Gastrocnemius medialis (tissue), 4 donors: ENCODE measurements at places on chromosomes 5 and 9.

DNA sequence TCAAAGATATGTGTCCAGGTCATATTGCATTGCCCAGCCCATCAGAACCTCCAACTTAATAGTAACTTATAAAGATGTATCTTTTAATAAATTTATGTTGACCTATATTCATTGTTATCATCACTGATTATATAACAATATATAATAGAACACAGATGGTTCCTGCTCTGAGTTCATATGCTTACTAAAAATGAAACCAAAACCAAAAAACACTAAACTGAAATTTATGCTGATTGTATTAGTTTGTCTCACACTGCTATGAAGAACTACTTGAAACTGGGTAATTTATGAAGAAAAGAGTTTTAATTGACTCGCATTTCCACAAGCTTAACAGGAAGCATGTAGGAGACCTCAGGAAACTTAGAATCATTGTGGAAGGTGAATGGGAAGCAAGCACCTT is 462.5 kb upstream of the TYRP1 start:
- DNase-seq, result no peak

DNA sequence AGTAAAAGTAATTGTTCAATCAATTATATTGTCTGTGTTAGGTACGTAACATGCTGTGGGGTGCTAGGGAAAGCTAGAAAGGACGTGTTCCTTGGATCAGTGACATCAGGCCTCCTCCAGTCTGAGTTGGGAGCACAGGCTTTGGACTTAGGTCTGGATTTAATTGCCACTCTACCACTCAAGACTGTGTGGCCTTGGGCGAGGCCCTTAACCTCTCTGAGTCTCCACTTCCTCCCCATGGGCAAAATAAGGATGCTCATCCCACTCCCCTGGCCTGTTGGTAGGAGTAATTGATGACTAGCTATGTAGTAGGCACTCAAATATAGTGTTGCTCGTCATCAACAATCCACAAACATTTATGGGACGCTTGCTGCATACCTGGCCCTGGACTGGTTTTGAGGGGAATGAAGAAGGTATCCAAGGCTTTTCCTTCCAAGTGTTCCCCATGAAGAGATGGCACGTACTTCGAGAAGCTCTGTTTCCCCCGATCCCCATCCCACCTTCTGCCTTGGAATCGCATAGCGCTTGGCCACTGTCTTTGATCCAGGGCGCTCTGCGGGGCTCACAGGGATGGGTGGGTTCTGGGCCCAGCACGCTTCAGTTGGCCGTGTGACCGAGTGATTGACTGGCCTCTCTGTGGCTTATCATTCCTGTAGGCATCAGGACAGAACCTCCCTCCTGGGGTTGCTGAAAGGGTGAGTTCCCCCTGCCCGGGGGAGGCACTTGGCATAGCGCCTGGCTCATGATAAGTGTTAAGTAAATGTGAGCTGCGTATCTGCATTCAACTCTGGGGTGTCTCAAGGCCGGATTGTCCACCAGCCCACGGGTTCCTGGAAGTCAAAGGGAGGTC is 8.1 kb downstream of the FGF18 start:
- DNase-seq, result no peak

DNA sequence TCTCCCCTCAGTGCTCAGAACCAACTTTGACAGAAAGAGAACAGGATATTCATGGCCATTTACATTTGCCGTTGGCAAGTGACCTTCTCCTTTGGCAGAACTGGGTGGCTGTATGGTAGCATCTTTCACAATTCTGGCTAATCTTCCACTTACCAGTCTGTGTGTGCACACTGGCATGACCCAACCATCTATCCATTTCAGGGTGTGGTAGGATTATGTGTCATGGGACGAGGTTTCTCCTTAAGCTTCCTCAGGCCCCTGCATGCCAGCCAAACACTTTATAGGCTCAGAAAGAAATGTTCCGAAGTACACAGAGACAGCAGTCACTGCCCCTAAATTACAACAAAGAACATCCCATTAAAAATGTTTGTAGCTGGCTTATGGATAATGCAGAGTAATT is 497.1 kb downstream of the NFIB start:
- DNase-seq, result peak; percentile 68

DNA sequence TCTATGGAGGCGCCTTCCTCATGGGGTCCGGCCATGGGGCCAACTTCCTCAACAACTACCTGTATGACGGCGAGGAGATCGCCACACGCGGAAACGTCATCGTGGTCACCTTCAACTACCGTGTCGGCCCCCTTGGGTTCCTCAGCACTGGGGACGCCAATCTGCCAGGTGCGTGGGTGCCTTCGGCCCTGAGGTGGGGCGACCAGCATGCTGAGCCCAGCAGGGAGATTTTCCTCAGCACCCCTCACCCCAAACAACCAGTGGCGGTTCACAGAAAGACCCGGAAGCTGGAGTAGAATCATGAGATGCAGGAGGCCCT is 3.2 kb downstream of the CEL start:
- no peak for DNase-seq

- no peak for DNase-seq
Measured at GRCh38 chr9:107878462-107878861, 388.9 kb upstream of the KLF4 start.

DNA sequence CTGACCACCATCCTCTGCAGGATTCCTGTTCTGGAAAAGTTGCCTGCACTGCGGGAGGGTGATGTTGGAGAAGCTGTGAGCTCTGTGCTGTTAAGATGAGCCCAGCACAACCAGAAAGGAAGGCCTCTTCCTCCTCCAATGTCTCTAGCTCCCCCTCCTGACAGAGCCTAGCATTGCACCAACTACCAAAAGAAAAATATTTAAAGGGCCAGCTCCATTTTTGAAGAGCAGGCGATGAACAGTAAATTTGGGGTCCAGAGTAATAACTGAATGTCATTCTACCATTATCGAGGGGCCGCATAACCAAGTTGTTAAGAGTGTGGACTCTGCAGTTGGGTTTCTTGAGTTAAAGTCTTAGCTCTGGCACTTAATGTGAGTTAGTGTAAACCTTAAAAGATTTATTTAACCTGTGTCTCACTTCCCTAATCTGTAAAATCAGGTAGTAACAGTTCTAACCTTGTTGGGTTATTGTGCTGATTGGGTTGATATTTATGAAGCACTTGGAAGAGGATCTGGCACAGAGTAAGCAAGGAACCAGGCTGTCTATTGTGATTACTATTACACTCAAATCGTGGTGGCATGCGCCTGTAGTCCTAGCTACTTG is 3.9 kb downstream of the TEX53 start:
- peak; percentile 9 for DNase-seq

DNA sequence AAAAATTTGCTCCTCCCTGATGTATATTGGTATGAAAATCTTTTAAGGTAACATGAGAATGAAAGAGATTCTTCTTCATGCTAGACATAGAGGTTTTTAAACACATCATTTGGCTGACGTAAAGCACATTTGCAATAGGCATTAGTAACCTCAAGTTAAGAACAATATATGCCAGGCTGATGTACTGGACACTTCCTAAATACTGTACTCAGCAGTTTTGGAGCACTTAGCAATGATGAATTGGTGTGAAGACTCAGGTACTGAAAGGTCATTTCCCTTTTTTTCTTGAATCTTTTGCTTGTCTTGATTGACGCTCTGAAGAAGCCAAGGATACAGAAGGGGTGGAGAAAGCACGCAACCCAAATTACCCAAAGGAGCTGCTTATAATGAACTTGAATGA is 322.5 kb downstream of the PDE4D start:
- no peak for DNase-seq

DNA sequence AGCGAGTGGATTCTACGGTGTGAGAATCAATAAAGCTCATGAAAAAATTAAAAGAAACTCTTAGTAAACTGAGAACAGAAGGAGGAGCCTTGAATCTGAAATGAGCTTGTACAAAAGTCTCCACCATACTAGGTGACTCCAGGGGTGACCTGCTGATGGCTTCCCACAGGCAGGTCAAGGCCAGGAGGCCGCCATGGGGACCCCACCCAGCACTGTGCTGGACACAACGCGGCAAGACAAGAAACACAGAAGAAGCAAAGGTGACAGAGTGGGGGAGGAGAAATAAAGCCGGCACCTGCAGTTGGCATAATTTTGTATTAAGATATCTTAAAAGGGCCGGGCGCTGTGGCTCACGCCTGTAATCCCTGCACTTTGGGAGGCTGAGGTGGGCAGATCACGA is 12.1 kb upstream of the SLC6A19 start:
- no peak for DNase-seq

DNA sequence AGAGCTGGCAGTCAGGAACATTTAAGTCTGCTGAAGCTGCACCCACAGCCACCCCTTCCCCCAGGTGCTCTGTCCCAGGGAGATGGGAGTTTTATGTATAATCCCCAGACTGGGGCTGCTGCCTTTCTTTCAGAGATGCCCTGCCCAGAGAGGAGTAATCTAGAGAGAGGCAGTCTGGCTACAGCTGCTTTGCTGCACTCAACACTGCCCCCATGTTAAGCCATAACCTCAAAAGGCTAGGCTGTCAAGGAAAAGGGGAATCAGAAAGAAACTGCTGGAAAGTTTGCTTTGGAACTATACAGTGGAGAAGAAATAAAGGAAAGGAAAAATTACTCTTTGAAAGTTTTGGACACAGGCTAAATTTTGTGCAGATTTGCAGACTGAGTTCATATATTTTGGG is 127.2 kb downstream of the MACIR start:
- no peak for DNase-seq

DNA sequence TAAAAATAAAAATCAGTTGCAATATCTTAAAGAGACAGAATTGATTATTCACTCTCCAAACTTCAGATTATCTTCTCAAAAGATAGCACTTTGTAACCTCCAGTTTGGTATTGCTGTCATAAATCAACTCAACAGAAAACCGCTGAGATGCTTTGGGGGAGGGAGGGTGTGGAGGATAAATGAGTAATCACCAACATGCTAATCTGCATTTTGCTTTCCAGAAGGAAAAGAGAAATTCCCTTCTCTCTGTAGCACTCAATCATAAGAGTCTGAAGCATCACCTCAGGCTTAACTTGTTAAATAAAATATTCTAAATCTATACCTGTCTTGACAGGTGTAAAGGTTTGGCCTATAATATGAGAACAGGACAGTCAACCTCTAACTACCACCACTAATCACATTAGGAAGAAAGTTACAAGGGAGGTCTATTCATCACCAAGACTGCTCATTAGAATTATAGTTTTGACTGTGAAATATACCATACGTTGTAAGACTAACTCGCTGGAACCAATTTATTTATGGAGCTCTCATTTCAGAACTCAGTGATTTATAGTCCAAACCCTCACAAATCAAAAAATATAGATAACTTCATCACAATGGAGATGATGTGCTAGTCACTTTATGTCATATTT is 89.0 kb downstream of the PIK3R1 start:
- DNase-seq, result no peak

DNA sequence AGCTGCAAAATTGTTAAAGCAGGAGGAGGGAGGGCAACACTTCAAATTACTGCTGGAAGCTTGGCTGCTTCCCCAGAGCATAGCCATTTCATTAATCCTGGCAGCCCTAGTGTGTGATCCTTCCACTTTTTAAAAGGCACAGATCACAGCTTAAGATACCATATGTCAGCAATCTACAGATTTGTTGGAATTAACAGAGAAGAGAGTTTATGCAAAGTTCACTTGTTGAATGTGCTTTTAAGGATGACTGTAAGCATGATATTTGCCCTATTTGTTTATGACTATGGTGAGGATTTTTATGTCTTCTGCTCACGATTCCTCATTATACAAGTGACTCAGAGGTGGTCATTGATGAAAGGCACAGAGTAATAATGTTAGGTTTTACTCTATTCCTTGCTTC is 156.0 kb upstream of the CDKN2B start:
- no peak for DNase-seq

DNA sequence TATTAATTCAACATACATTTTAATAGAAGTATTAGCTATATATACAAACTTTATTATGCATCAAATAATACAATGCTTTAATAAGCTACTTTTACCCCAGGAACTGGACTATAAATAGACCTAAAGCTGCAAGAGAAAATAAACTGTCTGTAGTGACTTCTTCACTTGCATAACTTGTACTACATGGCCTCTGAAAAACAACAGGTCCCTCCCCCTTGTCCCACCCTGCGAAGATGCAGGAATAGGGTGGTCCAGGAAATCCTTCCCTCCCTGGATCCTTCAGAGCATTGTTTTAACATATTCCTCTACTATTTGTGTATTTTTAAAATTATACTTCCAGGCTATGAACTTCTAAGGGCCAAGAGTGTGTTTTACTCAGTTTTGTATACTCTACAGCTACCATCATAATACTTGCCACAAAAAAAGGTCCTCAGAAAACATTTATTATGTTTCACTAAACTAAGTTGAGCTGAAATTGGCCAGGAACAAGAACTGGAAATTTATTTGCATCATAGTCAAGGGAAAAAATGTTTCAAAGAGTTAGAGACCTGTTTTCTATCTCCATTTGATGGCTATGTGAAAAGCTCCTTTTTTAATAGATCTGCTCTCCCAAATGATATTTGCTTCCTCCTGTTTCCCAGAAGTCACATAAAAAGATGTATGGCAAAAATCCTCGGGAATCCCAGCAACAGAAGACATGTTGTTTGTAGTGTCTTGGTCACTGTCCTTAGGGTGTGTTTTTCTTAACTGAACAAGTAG is 15.2 kb upstream of the SELENOP start:
- no peak for DNase-seq

DNA sequence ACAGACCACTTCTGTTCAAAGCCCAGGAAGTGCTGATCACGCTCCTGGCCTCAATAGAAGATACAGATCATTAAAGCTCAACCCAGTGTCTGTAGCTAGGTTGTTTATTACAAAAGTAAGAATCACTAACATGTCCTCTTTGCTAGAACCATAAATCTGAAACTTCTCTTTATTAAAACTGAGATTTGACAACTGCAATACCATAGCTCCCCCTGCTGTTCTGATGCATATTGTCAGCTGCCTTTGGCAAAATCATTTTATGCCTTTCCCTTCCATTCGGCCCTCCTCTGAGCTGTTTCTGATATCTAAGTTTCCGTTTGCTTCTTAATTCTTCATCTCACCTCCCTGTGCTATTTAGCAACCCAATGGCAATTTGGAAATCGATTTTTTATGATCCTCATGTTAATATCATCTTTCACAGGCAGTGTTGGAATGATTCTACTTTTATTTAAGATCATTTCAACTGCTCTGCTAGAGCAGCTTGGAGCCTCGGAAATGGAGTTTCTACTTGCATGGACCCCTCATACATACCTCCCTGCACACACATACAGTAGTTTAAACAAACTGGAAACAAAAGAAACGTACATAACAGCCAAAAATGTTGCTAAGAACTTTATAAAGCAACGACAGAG is 998.8 kb downstream of the MAT2B start:
- no peak for DNase-seq

- no peak for DNase-seq
Measured at GRCh38 chr9:98242426-98242825, 13.0 kb downstream of the TBC1D2 start.

- no peak for DNase-seq
Measured at GRCh38 chr9:68867066-68867465, 146.8 kb downstream of the PRKACG start.

DNA sequence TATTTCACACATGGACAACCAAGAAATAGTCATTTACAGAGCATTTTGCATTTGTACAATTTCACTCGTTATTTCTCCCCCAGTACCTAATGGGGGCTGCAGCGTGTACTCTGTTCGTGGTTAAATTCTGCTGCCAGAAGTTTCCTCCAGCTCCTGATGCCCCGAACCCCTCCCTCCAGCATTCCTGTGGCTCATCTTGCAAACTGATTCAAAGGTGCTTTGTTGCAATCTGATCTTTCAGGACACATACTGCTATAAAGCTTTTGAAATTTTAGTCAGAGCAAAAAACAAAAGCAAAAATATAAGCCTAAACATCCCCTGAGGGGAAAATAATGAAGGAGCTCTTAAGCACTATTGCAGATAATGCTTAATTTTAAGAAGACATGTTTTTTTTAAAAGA is 27.7 kb downstream of the UBLCP1 start:
- DNase-seq, result no peak
